ENCODE measurements at places on chromosomes 11 and 22.

GRCh38 chr22:36471341-36471821, 10.1 kb downstream of the TXN2 start:
- DNase-seq, result peak; percentile 87

- peak; percentile 49 for DNase-seq
These were observed 936 bp downstream of the BRD1 start for GRCh38 chr22:49826603-49827270.

DNA sequence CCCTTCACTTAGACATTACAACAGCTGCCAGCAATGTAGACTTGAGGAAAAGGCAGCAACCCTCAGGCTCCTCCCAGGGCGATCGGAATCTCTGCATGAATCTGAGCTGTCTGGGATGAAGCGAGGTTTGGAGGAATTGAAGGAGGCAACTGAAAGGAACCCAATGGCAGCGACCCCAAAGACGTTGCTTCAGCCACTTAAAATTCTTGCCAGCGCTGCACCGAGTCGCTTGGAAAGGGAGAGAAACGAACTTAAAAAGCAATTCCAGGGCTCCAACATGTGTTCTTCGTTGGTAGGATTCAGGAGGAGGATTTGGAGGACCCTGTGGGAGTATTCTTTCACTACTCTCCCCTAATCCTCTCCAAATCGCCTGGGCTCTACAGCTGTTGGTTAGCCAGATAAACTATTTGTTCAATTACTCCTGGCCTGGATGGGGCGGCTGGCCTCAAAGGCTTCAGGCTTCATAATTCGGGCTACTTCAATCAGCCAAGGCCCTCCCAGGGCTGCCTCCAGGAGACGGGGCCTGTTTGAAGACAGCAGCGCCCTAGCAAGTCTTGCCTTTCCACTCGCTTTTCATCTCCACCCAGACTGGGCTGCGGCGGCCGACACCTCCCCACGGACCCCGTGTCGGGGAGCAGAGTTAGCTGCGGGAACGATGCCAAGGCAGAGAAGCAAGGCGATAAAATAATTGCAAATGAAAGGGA, 72.4 kb upstream of the TMEM45B start:
- no peak for DNase-seq

DNA sequence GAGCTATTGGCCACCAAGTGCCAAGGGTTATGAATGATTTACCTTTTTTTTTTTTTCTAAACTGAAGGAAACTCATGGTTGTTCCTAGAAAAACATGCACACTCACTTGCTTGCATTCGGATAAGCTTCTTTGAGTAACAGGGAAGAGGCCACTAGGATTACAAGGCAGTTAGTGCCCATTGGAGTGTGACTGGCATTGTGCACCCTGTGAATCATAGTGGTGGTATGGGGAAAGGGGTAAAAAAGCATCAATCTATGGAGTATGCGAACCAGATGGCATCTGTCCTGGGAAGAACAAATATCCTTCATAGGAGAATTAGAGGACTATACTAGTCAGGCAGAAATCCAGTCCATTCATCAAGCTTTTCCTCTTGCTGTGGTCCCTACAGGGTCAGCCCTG, 24.2 kb downstream of the CD44 start:
- DNase-seq, result peak; percentile 55

GRCh38 chr22:41242396-41243117, 1.8 kb upstream of the CHADL start:
- DNase-seq, result peak; percentile 25

DNA sequence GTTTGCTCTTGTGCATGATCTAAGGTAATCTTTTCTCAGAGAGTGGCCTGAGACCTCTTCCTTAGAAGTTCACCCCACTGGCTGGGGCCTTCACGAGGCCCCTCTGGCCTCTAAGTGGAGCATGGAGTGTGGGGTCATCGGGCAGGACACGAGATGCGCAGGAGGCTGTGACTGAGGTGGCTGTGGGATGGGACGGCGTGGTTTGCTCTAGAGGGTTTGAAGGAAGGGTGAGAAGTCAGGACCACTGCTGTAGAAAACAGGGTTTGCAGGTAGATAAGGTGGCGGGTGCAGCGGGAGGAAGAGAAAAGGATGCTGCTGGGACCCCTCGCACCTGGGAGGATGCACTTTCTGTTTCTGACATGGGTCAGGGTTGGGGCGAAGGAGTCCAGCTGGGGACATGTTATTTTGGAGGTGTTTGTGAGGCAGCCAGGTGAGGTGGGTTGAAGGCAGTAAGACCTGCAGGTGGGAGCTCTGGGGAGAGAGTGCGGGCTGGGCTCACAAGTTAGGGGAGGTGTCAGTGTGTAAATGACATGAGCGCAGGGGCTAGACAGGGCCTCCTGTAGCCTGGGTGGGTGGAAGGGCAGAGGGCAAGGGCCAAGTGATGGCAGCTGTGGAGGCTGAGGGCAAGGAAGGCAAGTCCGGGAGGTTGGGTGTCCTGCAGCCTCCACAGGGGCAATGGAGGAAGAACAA, 62.5 kb downstream of the KCNQ1 start:
- DNase-seq, result no peak

- peak; percentile 15 for DNase-seq
These were observed 81.9 kb downstream of the PRR5L start for GRCh38 chr11:36377759-36378564.

Data from EH (cell line).